ENCODE measurements at places on chromosomes 11 and 22.
A peak's percentile ranks its signal among the peaks of the same experiment; 100 is the strongest.

DNA sequence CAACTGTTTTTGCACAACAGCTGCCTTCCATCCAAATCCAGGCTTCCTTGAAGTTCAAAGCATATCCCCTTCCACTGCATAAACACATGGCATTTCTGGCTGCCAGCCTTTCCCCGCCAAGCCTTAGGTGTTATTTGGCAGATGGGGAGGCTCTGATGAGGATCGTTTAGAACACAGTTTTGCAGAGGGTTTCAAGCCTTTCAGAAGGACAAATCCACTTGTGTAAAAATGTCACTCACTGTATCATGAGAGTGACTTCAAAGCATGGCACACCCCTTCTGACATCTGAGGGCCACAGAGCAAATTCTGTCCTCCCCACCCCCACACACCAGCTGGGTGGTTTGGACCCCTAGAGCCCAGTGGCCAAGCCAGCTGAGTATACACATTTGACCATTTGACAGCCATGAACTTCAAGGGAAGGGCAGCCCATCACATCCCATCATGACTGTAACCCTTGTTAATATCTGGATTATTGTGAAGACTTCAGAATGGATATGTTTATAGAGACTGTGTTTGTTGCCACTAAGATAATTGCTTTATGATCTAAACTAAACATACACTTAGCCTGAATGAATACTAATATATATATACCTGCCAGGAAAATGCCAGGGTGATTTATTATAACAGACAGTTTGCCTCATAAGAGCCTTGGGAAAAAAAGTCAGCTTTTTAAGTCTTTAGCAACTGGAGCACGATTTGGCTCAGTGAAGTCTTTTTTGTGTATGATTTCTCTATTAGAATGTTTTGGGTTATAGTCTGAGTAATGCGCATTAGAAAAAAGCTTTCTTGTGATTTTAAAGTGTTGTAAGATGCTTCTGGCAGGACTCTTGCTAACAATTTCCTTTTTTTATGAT is 31.9 kb downstream of the FBLN1 start:
- DNase-seq = no peak

DNA sequence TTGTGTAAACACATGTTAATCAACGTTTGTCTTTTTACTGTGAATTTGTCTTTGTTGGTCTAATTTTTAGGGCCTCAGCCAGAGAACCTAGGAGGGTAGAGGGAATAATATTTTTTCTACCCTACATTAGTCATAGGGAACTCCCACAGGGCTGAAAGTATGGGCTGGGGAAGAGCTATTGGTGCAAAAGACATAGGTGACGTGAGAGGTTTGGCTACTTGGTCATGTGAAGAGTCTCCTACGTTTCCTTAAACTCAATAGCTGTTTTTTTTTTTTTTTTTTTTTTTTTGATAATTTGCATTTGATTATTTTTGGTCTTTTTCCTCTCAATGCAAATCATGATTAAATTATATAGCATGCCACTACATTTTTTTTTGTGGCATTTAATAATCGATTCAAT is 15.9 kb upstream of the MMP7 start:
- DNase-seq = no peak

GRCh38 chr22:49377306-49377705 is 450.4 kb downstream of the BRD1 start:
- no peak for DNase-seq

DNA sequence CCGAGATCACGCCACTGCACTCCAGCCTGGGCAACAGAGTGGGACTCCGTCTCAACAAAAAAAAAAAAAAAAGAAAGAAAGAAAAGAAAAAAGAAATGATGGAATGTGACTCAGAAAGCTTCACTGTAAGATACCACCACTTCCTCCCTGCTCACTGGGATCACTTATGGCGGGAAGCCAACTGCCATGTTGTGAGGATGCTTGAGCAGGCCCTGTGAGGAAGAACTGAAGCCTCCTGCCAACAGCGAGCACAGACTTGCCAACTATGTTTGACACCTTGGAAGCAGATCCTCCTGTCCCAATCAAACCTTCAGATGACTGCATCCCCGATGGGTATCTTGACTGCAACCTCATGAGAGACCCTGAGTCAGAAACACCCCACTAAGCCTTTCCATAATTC is 8.3 kb downstream of the SEC14L6 start:
- no peak for DNase-seq

GRCh38 chr11:131977854-131978253 is 607.4 kb downstream of the NTM start:
- DNase-seq = peak; percentile 31

All from AG04449 (cell line).